Naive thymus-derived CD8-positive, alpha-beta T cell (primary cell): ENCODE measurements at places on chromosomes 6 and 20.

DNA sequence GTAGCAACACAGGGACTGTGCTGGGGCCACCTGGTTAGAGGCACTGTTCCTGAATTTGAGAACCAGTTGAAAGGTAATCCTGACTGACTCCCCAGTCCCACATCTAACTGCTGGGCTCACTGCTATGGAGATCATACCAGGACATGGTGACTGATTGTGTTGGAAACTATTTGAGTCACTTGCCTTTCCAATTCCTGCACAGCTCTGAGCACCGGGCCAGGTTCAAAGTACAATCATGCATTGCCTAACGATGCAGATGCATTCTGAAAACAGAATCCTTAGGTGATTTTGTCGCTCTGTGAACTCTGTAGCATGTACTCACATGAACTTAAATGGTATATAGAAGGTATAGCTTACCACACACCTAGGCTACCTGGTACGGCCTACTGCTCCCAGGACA, 215.3 kb downstream of the BMP7 start:
- no peaks in the 10 kb centered on the region for H3K4me1 ChIP-seq
- no peak for DNase-seq
- no peak overlapping the region for H3K4me3 ChIP-seq

DNA sequence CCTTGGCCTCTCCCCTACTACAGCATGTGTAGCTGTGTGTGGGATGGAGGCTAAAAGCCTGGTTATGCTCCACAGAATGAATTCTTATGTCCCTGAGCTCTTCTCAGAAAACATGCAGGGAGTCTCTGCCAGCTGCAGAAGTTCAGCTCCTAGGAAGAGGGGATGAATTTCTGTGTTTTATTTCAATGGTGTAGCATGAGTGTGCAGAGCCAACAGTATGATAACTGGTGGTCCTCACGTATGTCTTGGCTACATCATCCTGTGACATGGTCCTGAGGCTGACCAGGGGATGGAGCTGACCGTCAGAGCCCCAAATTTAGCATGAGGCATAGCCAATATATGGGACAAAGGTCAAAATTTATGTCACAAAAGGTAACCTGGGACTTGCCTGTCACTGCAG, 266.1 kb downstream of the ADGB start:
- no peak overlapping the region for H3K27ac ChIP-seq
- no peaks in the 10 kb centered on the region for H3K27me3 ChIP-seq
- H3K36me3 ChIP-seq, result no peaks in the 10 kb centered on the region
- DNase-seq, result no peak

DNA sequence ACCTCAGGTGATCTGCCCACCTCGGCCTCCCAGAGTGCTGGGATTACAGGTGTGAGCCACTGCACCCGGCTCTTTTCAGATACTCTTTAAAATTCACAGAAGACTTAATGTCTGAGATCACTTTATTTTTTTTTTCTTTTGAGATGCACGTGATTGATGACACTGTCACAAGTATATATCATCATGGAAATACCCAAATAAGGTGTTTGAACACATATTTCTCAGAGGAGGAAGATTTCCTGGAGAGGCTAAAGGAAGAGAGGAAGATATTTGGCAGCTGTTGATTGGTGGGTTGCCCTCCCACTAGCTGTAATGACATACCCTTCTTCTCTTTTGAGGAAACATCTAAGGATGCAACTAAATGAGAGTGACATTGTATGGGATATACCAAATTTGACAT, 225.9 kb upstream of the CITED2 start:
- H3K27me3 ChIP-seq, result peaks cover 2% of the 10 kb centered on the region
- no peak overlapping the region for H3K4me3 ChIP-seq
- H3K4me1 ChIP-seq, result peaks cover 2% of the 10 kb centered on the region
- H3K36me3 ChIP-seq, result no peaks in the 10 kb centered on the region
- H3K27ac ChIP-seq, result no peak overlapping the region

GRCh38 chr6:14789996-14790395, 455.9 kb upstream of the JARID2 start:
- DNase-seq, result peak; percentile 6
- H3K27me3 ChIP-seq, result peaks cover 1% of the 10 kb centered on the region
- H3K36me3 ChIP-seq, result no peaks in the 10 kb centered on the region

DNA sequence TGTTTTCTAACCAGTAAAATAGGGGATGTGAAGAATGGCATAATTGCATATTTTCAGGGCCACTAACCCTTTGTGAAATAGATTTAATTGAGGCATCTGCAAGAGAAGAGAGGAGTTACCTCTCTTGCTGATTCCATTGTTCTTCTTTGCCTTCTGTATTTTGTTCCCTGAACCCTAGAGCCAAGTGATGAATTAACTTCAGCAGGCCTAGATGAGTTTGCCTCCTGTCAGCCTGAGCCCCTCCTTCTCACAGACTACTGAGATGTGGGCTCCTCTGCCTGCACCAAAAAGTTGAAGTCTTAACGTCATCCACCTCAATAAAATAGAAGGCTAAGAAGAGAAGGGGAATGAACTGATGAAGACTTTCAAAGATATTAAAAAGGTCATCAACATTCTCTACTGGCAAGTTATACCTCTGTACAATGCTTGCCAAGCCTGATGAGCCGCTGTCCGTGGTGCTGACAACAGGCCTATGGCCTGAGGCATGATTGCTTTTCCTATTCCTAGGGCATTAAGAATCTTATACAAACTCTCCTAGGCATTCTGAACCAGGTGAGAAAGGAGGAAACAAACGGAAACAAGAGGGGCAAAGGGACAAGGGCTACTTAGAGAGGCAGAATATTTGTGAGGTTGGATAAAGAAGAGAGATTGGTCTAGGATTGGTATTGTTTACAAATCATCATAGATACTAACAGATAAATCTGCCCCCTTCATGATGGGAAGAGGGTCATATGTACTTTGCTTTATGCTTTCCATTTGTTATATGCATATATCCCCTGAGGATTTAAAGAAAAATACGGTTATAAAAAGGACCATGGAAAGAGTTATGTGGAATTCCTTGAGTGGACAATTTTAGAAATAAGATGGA, 46.8 kb downstream of the CD24 start:
- peaks cover 26% of the 10 kb centered on the region for H3K27me3 ChIP-seq
- no peak overlapping the region for H3K27ac ChIP-seq
- no peak for DNase-seq
- no peaks in the 10 kb centered on the region for H3K36me3 ChIP-seq

DNA sequence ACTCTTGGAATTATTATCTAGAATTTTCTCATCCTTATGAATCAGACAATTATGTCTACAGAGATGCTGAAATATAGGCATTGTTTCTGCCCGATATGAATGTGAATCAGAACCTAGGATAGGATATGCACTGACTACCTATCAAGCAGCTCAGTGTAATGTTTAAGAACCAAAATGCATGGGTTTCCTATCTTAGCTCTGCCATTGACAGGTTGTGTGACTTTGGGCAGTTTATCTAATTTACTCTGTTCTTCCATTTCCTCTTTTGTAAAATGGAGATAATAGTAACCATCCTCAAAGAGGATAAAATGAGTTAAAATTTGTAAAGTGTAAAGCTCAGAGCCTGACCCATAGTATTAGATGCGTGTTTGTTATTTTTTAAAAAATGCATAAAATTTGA, 10.2 kb upstream of the AIG1 start:
- H3K27ac ChIP-seq, result no peak overlapping the region
- H3K4me1 ChIP-seq, result peaks cover 4% of the 10 kb centered on the region
- peaks cover 2% of the 10 kb centered on the region for H3K36me3 ChIP-seq
- no peak overlapping the region for H3K4me3 ChIP-seq

GRCh38 chr6:157047951-157048350, 270.8 kb downstream of the ARID1B start:
- no peak overlapping the region for H3K27ac ChIP-seq
- no peak overlapping the region for H3K4me3 ChIP-seq
- peaks cover 10% of the 10 kb centered on the region for H3K4me1 ChIP-seq

DNA sequence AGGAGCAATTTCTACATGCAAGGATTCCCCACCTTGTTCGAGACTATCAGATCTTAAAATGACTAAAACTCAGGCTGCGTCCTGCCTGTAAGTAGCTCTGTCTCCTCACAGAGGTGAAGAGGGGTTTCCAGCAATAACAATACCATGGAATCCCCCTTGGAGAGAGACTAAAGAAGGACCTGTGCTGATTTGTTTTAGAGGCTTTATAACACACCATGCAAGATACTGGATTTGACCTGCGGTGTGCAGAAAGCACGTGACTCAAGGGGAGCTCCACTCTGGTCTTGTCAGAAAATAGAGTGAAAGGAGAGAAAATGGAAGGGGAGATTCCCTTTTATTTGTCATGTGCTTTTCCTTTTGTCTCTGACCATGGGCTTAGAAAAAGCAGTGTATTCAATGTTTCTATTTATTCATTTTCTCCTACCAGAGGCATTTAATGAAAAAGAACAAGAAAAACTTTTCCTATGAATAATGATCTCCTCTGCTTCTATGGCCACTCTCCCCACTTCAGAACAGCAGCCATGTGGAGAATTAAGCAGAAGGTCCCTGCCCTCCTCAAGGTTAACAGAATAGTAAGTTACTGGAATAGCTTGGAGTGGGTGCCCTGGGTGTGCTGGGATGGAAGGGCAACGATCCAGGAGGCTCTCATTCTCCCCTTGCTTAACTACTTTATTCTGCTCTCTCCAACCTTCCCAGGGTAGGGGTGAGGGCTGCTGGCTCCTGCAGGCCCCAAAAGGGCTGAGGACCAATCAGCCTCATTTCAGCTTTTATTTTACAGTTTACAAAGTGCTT, 19.2 kb upstream of the MRPS10 start:
- peaks cover 79% of the 10 kb centered on the region for H3K36me3 ChIP-seq

GRCh38 chr6:112594886-112595594, 247.9 kb downstream of the RFPL4B start:
- no peaks in the 10 kb centered on the region for H3K27me3 ChIP-seq
- H3K27ac ChIP-seq, result no peak overlapping the region
- H3K4me1 ChIP-seq, result no peaks in the 10 kb centered on the region
- peaks cover 6% of the 10 kb centered on the region for H3K36me3 ChIP-seq

DNA sequence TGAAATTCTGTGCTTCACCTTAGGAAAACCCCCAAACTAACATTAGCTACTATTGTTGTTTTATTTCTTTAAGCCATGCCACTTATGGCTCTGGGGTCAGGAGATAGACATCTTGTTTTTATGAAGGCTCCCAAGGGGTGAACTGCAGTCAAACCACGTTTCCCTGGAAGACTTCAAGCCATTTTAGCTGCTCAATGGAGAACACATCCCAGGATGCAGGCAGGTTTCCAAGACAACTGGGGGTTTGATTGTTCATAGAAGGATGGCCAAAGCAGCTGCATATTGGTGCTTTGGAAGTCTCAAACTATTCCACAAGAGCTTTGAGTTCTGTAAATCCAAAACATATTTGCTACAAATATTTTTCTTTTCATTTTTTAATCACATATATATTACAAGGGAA, 818.0 kb downstream of the MAFB start:
- no peak for DNase-seq
- no peak overlapping the region for H3K4me3 ChIP-seq
- H3K27ac ChIP-seq, result no peak overlapping the region

DNA sequence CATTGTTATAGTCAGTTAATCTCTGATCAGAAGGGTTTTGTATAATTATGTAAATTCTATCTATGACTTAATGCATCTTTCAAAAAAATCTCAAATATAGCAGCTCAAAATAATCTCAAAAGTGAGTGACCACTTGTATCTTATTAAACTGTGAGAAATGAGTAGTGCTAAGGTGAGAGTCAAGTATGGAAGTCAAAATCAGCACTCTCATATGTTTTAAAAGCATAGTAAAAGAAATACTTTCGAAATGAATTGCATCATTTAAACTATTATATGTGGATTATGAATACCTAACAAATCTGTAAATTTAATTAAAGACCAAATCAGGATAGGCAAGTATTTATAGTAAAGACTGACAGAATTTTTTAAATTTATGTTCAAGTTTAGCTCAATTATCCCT, 645.6 kb downstream of the PHF3 start:
- H3K36me3 ChIP-seq, result no peaks in the 10 kb centered on the region
- no peak overlapping the region for H3K4me3 ChIP-seq
- H3K27ac ChIP-seq, result no peak overlapping the region
- no peaks in the 10 kb centered on the region for H3K27me3 ChIP-seq

- H3K27me3 ChIP-seq, result no peaks in the 10 kb centered on the region
- no peak for DNase-seq
- peaks cover 13% of the 10 kb centered on the region for H3K36me3 ChIP-seq
- H3K4me1 ChIP-seq, result peaks cover 19% of the 10 kb centered on the region
- H3K27ac ChIP-seq, result no peak overlapping the region
- H3K4me3 ChIP-seq, result no peak overlapping the region
Observed at GRCh38 chr20:54218470-54218869, 10.6 kb downstream of the PFDN4 start.

DNA sequence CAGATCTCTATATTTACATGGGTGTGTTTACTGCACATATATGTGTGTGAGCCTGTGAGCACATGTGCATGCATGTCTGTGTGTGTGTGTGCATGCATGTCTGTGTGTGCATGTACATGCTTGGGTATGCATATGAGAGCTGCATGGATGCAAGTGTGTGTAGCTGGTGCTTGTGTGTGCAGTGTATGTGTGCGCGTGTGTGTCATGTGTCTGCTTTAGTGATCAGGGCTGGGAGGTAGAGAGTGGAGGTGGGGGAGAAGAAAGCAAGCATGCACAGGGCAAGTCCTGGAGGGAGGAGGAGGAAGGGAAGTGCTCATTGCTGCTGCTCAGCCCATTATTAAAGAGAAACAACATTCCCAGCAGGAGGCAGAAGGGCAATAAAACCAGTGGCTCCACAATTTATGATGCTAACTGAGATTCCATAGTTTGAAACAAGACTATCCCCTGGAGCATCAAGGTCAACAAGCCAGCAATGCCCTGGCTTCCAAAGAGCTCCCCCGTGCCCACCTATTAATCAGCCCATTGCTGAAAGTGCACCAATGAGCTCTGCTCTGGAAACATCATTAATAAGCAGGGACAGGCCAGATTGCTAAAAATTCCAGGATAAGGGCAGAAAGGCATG, 414.0 kb downstream of the MAFB start:
- H3K4me1 ChIP-seq, result no peaks in the 10 kb centered on the region
- H3K27ac ChIP-seq, result no peak overlapping the region
- no peak for DNase-seq
- H3K27me3 ChIP-seq, result peaks cover 26% of the 10 kb centered on the region

GRCh38 chr20:21324126-21324525, 21.0 kb downstream of the XRN2 start:
- peak overlapping the region; percentile 50 for H3K4me3 ChIP-seq
- peak overlapping the region; percentile 56 for H3K27ac ChIP-seq
- peaks cover 69% of the 10 kb centered on the region for H3K4me1 ChIP-seq
- no peaks in the 10 kb centered on the region for H3K27me3 ChIP-seq
- peaks cover 5% of the 10 kb centered on the region for H3K36me3 ChIP-seq

GRCh38 chr6:116246089-116246488, 7.8 kb downstream of the TSPYL4 start:
- no peak for DNase-seq
- no peaks in the 10 kb centered on the region for H3K27me3 ChIP-seq
- H3K4me1 ChIP-seq, result peaks cover 13% of the 10 kb centered on the region
- no peak overlapping the region for H3K27ac ChIP-seq
- H3K4me3 ChIP-seq, result no peak overlapping the region
